ENCODE measurements at places on chromosomes 4 and X.

DNA sequence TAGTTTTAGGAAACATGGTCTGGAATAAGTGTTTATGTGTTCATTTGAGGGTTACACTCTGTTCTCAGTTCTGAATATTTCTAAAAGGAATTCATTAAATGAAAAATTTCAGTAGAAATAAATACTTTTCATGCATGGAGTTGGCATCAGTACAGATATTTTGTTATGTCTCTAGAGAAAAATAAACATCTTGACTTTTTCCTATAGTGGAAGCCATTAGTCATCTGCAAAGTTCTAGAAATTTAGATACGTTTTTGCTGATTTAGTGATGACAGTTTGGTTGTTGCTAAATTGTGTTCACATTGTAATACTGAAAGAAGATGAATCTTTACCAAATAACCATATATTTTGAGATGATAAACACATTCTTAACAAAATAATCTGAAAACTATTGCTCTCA, 268.2 kb upstream of the TEX13A start:
- no peak for DNase-seq

- no peak for DNase-seq
Measured at GRCh38 chr4:172553216-172553615, 615.4 kb upstream of the GALNT7 start.

DNA sequence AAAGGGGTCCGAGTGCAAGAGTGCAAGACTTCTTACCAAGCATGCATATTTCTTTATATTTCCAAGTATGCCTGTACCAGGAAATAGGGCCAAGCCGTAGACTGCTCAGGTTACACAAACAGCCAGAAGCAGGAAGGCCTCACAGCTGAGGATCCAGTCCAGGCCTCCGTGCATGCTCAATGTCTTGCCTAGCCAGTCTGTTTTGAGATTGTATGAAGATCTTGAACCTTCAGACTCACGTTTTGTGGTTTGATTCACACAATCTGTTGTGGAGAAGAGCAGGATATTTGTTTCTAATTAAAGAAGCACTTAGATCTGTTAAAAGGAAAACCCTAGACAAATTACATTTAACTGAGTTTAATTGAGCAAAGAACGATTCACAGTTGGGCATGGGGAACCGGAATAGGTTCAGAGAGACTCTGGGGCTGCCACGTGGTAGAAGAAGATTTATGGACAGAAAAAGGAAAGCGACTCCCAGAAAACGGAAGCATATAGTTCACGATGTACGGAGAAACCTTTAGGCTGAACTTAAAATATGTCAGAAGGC, 1.2 kb downstream of the MGST2 start:
- DNase-seq = peak; percentile 40

GRCh38 chrX:113743069-113743468, 840.8 kb upstream of the HTR2C start:
- DNase-seq = no peak

- no peak for DNase-seq
Measured at GRCh38 chr4:121182296-121182695, 18.2 kb upstream of the TNIP3 start.

DNA sequence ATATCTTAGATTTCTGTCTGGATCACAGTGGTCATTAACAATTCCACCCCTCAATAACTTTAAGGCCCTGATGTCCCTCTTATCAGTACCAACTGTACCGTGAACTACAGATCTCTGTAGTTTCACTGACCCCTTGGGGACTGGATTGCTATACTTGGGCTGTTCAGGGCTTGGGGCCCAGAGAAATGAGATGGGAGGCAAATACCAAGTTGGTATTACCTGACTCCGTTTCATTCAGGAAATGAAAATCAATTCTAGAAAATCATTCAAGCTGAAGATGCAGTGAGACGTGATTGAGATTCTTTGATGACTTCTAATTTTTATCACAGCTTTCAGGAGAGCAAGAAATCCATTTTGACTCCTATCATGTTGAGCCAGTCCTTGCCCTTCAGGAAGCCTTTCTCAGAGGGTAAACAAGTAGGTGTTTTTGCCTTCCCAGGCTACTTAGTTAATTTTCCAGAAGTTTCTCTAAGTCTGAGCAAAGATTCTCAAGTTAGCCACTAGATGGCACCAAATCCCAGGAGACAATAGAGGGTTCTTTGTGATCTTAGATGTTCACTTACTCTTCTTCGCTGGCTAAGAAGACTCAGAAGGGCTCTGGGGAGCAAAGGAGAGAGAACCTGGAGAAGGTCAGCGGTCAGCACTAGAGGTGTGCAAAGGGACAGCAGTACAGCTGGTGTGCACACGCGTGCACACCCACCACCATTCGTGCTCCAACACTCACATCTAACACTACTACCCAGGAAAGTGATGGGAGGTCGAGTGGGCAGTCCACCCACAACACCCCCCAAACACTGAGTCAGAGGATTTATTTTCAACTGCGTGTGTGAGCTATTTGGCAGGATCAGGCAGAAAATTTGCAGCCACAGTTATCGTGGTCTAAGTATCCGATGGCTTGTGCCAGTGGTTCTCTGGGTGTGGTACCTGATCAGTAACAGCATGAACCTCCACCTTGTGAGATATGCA, 7.4 kb downstream of the HNRNPH2 start:
- peak; percentile 75 for DNase-seq

Data from kidney capillary endothelial cell (primary cell).